ENCODE measurements at places on chromosomes 7 and 10.

GRCh38 chr7:114930107-114930661 lies 8.3 kb downstream of the MDFIC start:
- DNase-seq, result no peak

- DNase-seq, result no peak
These were observed 291.5 kb upstream of the NFE2L3 start for GRCh38 chr7:25860275-25861163.

DNA sequence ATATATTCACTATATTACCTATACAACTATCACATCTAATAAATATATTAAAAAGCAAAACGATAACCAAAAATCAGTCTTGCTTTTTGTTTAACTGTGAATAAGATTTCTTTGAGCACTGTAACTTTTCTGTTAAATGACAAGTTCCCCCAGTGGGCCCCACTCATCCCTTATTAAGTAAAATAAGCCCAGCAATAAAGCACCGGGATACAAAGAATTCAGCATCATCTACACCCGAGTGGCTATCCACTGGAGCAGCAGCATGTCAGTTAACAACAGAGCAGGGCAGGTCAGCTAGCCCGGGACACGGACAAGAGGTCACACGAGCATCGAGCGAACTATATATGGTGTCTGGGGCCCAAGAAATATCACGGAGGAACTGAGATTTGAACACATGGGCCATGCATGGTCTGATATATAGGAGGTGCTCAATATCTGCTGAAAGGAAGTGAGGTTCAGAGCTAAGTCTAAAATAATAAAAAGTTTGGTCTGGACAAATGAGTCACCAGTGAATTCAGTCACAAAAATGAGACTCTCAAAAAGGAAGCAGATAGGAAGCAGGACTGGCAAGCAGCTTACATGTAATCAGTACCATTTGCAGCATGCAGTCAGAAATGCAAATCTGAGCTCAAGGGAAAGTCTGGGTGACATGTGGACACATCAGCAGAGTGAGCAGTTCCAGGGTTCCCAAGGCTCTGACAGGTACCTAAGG lies 4.1 kb downstream of the ERCC6 start:
- DNase-seq, result peak; percentile 81

- no peak for DNase-seq
These were observed 326.9 kb upstream of the NPSR1 start for GRCh38 chr7:34331102-34331501.

- DNase-seq, result no peak
These were observed 50.8 kb downstream of the CAMK2B start for GRCh38 chr7:44274623-44274975.

- DNase-seq, result no peak
These were observed 166.6 kb downstream of the VTI1A start for GRCh38 chr10:112613620-112614019.

GRCh38 chr7:18445916-18446520 lies 49.5 kb upstream of the HDAC9 start:
- no peak for DNase-seq

DNA sequence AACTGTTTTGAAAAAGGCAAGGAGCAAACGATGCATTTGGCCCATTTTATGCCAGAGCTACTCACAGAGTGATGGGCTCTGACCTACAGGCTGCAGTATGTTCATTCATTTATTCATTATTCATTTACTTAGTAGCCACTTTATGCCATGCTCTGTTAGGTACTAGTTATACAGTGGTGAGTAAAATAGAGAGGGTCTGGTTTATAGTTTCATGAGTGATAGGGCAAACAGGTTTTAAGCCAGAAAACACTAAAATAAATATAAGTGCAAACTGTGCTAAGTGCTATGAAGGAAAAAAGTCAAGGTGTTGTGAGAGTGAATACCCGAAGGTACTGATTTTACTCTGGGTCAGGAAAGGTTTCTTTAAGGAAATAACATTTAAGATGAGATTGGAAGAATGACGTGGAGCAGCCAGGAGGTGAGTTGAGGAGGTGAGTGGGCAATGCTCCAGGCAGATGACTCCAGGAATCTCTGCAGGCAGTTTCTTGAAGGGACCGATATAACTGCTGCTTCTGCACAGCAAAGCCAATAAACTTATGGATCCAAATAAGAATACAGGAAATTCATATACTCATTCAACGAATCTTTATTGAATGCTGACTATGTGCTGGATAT lies 56.9 kb upstream of the FAM133B start:
- no peak for DNase-seq

DNA sequence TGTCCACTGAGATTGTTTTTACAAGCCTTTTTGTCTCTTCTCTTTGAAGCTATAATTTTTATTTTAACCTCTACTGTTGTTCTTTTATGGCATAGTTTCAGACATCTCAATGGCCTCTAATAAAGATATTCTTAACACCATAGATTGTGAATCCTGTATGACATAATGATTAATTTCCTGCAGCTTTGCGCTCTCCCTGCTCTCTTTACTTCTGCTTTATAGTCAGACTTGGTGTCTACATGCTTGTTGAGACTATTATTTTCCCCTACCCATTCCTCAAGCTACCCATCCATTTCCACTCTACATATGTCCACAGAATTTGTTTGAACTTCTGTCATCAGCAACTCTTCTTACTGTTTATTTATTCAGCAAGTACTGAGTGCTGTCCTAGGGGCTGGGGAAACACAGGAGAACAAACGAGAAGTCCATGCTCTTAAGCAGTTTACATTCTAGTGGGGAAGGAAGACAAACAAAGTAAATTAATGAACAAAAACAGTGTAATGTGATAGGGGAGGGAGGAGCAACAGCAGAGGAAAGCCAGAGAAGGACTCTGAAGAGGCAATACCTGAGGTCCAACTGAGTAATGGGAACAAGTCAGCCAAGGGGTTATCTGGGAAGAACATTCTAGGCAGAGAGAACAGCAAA lies 110.1 kb downstream of the CDK14 start:
- DNase-seq, result no peak

- DNase-seq, result no peak
These were observed 972.0 kb upstream of the CELF2 start for GRCh38 chr10:10045765-10046028.

DNA sequence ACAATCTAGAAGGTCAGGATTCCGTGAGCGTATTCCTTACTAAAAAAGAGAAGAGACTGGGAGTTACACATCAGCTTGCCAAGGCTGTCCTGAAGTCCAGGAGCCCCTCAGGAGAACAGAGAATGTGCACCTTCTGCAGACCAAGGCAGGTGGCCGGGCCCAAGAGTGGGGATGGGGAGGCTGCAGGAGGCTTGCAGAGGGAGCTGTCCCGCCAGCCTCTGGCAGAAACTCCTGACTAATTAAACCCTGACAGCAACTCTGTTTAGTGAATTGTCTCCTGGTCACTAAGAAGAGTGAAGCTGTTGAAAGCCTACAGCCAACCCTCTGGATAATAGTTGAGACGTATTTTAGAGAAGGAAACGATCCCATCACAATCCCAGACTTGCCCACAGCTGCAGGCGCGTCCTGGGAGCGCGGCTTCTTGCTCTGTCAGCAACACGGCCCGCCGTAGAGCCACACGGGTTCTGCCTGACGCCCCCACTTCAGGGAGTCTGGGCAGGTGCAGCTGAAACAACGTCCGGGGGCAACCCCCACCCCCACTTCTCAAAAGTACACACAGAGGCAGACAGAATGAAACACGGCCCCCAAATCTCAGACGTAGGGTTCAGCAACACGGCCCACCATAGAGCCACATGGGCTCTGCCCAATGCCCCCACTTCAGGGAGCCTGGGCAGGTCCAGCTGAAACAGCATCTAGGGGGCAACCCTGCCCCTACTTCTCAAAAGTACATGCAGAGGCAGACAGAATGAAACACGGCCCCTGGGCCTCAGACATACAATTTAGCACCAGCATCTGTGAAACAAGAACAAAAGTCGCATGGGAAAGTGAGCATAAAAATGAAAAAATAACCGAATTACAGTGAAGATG lies 45.2 kb downstream of the DIP2C start:
- no peak for DNase-seq

DNA sequence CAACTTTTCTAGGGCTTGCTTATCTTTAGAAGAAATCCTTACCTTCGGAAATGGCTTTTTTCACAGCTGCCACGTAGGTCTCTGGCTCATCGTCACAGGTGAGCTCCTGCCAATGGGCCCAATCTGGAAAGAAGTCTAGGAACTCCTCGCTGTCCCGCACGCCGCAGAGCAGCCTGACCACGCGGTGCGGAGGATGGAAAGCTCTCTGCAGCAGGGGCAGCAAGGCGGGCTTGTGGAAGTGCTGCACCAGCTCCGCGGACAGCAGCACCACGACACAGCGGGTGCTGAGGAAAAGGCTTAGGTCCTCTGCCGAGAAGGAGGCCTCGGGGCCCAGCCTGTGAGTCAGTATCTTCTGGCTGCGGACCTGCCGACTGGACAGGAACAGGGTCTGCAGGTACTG lies 10.8 kb downstream of the PIK3AP1 start:
- DNase-seq, result no peak

GRCh38 chr7:37344886-37345579 lies 103.6 kb downstream of the ELMO1 start:
- DNase-seq, result no peak

DNA sequence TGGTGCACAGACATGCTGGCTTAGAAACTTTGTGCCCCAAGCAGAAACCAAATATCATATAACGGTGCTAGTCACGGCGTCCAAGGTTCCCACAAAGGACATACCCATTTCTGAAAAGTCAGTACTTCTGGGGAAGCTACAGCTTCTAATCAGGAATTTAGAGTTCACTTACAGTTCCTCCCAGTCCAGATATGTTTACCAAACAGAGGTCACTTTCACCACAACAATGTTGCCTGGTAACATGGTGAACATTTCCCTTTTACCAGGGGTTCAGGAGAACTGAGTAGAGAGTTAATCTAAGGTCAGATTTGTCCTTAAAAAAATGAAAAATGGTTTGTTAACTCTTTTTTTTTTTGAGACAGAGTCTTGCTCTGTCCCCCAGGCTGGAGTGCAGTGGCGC lies 265.9 kb upstream of the MKLN1 start:
- DNase-seq, result no peak

GRCh38 chr7:107920048-107920772 lies 29.2 kb downstream of the DLD start:
- DNase-seq, result no peak

DNA sequence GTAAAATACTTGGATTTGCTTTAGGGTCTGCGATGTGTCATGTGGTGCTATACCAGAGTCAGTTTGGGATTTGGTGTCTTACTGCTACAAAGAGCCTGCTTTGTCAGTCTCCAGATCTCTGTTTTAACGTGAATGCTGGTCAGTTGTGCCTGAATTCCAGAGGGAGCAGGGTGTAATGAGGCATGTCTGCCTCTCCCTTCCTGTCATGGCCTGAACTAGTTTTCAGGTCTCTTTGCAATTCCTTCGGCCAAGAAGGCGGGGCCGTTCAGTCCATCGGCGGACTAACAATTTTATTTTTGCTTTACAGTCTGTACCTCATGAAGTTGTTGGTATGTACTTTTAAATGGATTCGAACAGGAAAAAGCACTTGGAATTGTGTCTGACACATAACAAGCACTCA lies 465.1 kb upstream of the ADARB2 start:
- no peak for DNase-seq

DNA sequence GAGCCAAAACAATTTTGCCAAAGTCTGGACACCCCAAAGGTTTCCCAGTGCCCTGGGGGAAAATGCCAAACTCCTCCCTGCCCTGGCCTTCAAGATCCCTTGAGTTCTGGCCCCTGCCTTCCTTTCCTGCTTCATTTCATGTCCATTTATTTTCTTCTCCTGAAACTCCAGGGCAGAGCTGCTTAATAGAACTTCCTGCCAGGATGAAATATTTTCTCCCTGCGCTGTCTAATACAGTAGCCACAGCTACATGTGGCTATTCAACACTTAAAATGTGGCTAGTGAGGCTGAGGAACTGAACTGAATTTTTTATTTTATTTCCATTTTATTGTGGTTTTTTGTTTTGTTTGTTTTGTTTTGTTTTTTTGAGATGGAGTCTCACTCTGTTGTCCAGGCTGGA lies 49.6 kb downstream of the COL13A1 start:
- peak; percentile 57 for DNase-seq

DNA sequence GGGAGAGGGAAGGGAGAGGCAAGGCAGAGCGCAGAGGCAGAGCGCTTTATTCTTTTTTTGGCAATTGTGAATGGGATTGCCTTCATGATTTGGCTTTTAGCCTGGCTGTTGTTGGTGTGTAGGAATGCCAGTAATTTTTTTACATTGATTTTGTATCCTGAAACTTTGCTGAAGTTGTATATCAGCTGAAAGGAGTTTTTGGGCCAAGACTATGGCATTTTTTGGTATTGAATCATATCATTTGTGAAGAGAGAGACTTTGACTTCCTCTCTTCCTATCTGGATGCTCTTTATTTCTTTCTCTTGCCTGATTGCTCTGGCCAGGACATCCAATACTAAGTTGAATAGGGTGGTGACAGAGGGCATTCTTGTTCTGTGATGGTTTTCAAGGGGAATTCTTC lies 291.3 kb downstream of the REEP3 start:
- peak; percentile 58 for DNase-seq

DNA sequence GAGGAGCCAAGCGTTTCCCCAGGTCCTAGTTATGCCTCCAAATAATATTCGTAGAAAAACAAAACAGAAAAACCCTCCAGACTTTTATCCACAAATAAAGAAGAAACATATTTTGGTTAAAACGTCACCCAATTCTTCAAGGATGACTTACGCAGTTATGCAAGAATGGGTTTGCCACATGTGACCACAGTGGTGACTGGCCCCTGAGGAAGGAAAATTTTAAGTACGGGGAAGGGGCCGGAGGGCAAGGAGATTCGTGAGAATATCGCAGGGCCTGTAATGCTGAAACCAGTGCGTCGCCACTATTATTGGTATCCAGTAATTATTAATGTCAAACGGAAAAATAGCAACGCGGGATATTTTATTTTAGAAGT lies 537 bp upstream of the MRPS24 start:
- peak; percentile 89 for DNase-seq

- DNase-seq, result peak; percentile 72
These were observed 112.4 kb upstream of the EEPD1 start for GRCh38 chr7:36040679-36041078.

Data from fibroblast of the aortic adventitia (primary cell).